ENCODE measurements at places on chromosomes 5 and 9.
A peak's percentile ranks its signal among the peaks of the same experiment; 100 is the strongest.

DNA sequence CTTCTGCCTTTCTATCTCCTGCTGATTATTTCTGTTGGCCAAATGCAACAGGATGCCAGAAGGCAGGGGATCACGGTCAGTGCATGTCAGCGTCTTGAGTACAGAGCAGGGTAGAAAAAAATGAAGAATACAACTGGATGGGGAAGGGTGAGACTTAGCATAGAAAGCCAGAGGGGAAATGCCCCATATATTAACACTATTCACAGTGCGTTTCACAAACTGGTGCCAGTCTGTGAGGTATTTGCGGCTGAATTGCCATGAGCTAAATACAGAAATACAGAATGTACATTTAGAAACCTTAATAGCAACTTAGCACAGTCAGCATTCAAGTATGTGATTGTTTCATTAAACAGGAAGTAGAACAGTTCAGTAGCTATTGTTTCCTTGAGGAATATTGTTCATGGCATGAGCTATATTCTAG, 31.0 kb upstream of the SLC1A3 start:
- no peak for ATAC-seq

DNA sequence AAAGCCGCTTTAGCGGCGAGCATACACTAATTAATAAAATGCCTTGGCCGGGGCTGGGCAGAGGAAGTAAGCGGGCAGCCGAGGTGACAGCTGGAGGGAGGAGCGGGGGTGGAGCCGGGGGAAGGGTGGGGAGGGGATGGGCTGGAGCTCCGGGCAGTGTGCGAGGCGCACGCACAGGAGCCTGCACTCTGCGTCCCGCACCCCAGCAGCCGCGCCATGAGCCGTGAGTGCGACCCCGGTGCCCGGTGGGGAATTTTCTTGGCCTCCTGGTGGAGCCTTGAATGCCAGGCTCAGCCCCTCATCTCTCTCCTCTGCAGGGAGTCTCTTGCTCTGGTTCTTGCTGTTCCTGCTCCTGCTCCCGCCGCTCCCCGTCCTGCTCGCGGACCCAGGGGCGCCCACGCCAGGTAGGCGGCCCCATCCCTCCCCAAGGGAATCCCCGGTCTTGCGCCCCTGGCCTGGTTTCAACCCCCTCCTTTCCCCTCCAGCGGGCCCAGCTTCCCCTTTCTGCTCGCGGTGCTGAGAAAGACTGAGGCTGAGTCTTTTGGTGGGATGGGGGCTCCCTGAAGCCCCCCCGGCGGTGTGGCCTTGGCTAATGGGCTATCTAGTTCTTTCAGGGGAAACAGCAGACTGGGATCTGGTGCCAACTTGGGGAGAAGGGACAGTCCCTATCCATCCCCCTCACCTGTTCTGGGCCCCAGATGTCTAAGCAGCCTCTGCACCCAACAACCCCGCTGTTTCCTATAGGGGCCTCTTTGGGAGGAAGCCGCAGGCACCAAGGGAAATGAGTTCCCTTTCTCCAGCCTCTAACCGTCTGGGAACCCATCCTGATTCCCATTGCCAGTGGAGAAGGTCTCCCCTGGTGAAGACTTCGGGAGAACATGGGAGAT, at the start of gene PTGS1:
TSS of gene PTGS1 (plus strand) at position 156 of the 887 bp plus-strand sequence. CDS start at position 217, 61 bp downstream.
- peak; percentile 71 for ATAC-seq

DNA sequence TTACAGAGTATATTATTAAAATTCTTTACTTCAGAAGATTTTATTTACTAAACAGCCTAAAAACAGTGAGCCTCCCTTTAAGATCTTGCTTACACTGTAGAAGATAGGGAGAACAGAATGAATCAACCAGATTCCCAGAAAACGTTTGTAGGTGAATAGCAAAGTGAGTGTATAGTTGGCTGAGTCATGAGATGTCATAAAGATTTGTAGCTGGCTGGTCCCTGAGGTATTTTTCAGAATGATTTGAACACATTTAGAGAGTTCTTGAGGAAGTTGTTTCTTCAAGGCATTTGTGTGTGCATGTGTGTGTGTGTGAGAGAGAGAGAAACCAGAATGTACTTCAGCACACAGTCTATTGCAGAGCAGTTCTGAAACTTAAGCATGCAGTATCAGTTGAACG, 159.4 kb upstream of the PRR16 start:
- ATAC-seq, result peak; percentile 89

- ATAC-seq, result no peak
These were observed 223.2 kb upstream of the ACTBL2 start for GRCh38 chr5:57705769-57706168.

DNA sequence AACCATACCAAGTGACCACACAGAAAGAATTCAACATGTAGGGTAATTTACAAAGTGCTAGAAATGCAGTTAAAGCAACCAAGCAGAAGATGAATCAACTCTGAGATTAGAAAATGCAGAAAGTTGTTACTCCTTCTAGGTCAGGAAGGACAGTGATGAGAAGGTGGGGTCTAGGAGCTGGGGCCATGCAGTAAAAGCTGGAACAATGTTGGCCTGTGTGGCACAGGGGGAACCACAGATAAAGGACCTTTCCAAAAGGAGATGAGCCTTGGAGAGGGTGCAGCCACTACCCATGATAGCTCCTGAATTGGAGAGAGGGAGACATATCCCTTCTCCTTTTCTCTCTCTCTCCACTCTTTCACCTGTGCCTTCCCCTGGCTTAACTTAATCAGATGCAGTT, 2.4 kb upstream of the SCGB3A2 start:
- no peak for ATAC-seq

All from SK-N-SH treated with all-trans-retinoic acid at 6 μM for 48 hours (cell line).